Stimulated activated naive CD4-positive, alpha-beta T cell (primary cell): ENCODE measurements at places on chromosomes 1 and 21.

DNA sequence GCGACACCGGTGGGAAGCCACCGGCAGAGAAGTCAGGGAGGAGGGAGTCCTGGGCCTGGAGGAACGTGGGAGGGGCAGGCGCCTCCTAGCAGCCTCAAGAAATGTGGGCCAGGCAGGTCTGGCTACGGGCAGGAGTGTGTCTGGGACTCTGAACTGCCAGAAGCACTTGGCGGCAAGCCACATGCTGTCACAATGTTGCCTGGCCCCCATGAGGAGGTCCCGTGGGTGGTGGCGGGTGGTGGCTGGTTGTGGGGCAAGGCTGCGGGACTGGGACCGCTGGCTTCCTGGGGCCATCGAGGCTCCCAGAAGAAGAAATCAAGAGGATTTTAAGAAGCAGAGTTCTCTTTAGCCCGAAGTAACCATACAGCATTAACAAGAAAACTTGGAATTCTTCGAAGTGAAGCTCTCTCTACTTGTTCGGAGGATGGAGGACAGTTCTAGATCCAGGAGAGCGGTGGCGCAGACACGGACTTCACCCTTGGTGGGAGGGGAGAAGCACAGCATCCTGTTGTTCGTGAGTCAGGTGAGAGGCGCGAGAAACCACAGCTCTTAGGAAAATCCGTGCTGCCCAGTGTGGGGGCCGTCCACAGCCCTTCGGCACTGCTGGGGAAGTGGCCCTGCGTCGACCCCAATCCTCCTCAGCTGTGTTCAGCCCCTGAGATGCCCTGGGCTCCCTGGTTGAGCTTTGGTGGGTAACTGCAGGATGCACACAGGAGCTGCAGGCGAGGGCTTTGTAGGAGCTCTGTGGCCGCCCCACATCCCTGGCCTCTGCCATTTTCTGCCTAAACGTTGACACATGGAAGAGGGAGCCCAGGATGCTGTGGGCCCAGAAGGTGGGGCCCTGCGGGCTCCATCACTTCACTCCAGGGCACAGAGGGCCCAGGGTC, 12.4 kb downstream of the SKI start:
- no peak for DNase-seq

GRCh38 chr1:234776256-234776875, 166.4 kb upstream of the IRF2BP2 start:
- no peak for DNase-seq

GRCh38 chr1:183274836-183275235, 88.8 kb downstream of the LAMC2 start:
- no peak for DNase-seq

GRCh38 chr1:21294266-21294989, 4.2 kb upstream of the ECE1 start:
- DNase-seq = peak; percentile 78

DNA sequence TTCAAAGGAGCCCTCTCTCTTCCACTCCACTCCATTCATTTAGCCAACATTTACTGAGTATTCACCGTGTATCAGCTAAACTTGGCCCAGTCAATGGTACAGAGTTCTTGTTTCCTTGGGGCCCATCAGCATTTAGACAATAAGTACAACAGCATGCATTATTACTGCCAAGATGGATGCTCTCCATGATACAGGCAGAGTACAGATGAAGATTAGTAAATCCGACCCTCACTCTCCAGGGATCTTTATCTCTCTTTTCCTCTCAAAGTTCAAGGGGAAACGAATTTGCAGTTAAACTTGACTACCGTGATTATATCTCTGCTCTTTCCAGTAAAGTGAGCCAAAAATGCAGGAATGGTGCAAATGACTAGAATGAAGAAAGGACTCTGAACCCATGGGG, 184.6 kb upstream of the DUSP10 start:
- DNase-seq = no peak

- DNase-seq = no peak
Measured at GRCh38 chr1:232059726-232060374, 433.3 kb downstream of the DISC1 start.
